Omental fat pad (tissue), 4 donors: ENCODE measurements at places on chromosomes 13 and 19. TPM values are rescaled to one million over a fixed set of nuclear protein-coding genes. Genes with fewer than 3 reads are reported as not detected.

The ZNF730 gene
- total RNA-seq = not detected

The SHISA2 gene
- total RNA-seq = 1.4 TPM

The IGFL2 gene
- 0.84 TPM for total RNA-seq

The PRR36 gene
- not detected for total RNA-seq

The MAST1 gene
- not detected for total RNA-seq

The ZNF266 gene
- total RNA-seq = 15.7 TPM

The IGFL1 gene
- total RNA-seq = not detected

The PPM1N gene
- total RNA-seq = 2.8 TPM

The GRIN3B gene
- total RNA-seq = not detected

The RRAS gene
- total RNA-seq = 91.0 TPM

The RASA3 gene
- total RNA-seq = 73.4 TPM

The CNFN gene
- total RNA-seq = not detected

The INSL3 gene
- not detected for total RNA-seq

The RGS9BP gene
- total RNA-seq = 0.24 TPM

The CEACAM19 gene
- total RNA-seq = 4.1 TPM

The MIR17HG gene
- total RNA-seq = 8.2 TPM

The GGACT gene
- total RNA-seq = 3.2 TPM

The ZNF229 gene
- 4.6 TPM for total RNA-seq

The MEIOSIN gene
- total RNA-seq = not detected

The SELENOV gene
- not detected for total RNA-seq

The PROZ gene
- total RNA-seq = not detected

The PPP1R13L gene
- 16.9 TPM for total RNA-seq

The ZNF708 gene
- total RNA-seq = 9.1 TPM

The KIR2DL4 gene
- not detected for total RNA-seq

The ZNF583 gene
- total RNA-seq = 12.0 TPM

The KLK12 gene
- total RNA-seq = not detected

The FOSB gene
- total RNA-seq = 460 TPM

The WASF3 gene
- total RNA-seq = 49.5 TPM

The KLK15 gene
- not detected for total RNA-seq

The CGB8 gene
- not detected for total RNA-seq

The SLC10A2 gene
- not detected for total RNA-seq

The KIR3DL2 gene
- total RNA-seq = not detected

The C19orf33 gene
- total RNA-seq = 76.9 TPM

The OCEL1 gene
- total RNA-seq = 9.6 TPM

The FGF22 gene
- not detected for total RNA-seq

The SLC1A6 gene
- total RNA-seq = not detected

The ZNF726 gene
- total RNA-seq = 0.38 TPM

The F2RL3 gene
- total RNA-seq = 12.9 TPM

The LIG1 gene
- 8.5 TPM for total RNA-seq

The ZSCAN5B gene
- total RNA-seq = not detected

The PEX11G gene
- total RNA-seq = 9.9 TPM

The CELF5 gene
- not detected for total RNA-seq

The PDCD5 gene
- total RNA-seq = 96.9 TPM

The PRR19 gene
- 0.93 TPM for total RNA-seq

The SYT5 gene
- total RNA-seq = not detected

The FBXO27 gene
- 14.6 TPM for total RNA-seq

The CABP5 gene
- not detected for total RNA-seq

The ADPRHL1 gene
- total RNA-seq = 2.7 TPM

The DLEU7 gene
- total RNA-seq = not detected

The DMKN gene
- total RNA-seq = 26.8 TPM

The ACER1 gene
- total RNA-seq = not detected

The TMPRSS9 gene
- not detected for total RNA-seq

The LRFN3 gene
- total RNA-seq = 8.7 TPM
